Pulmonary artery endothelial cell (primary cell): ENCODE measurements at places on chromosomes 5 and 9.
A peak's percentile ranks its signal among the peaks of the same experiment; 100 is the strongest.

- no peak for DNase-seq
Observed at GRCh38 chr5:100708645-100709171, 173.5 kb downstream of the FAM174A start.

GRCh38 chr5:77885519-77885918 lies 109.4 kb upstream of the TBCA start:
- DNase-seq = no peak

DNA sequence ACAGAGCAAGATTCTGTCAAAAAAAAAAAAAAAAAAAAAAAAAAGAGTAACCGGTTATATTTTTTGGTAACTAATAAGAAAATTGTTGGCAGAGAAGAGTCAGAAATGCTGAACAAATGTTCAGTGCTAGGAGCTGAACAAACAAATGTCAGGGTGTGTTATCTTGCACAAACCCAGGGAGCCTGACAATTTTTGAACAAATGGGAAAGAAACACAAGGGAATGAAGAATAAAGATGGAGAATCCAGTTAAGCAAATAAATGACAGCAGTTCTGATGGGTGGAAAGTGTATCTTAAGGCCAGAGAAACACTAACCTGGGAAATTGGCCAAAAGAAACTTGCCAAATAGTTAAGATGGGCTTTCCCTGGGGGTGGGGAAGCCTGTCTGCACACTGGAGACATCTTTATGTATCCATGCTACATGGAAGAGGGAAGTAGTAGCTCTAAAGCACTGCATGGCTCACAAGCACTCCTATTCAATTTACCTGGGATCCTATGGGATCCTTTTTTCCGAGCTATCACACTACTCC lies 23.7 kb downstream of the KLHL3 start:
- DNase-seq = no peak

DNA sequence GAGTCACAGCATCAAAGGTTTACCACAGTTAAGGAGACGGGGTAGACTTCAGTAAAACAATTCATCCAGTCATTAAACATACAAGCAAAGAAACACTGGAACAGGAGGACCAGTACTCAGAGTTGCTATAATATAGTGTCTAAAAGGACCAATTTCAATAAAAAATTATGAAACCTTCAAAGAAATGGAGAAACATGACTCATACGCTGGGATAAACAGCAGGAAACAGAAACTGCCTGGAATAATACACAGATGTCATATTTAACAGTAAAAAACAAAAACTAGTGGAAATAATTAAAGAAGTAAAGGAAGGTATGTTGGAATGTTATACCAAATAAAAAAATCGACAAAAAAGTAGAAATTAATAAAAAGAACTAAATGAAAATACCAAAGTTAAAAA lies 1075.9 kb downstream of the NR2F1-AS1 start:
- DNase-seq = peak; percentile 24

DNA sequence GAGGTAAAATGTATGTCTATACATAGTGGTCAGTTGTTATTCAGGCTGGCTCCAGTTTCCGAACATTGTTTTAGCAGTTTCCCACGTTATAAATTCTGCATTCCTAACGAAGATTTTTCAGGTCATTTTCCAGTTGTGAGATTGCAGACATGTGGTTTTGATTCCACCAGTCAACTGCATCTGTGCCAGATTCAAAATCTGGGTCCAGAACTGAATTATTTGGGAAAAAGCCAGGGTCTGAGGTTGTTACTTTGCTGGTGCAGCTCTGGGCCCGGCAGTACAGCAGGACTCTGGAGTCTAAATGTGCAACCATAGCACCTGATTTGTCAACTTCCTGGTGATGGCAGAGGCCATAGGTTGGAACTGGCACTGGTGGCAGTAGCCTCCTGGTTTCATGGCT lies 105.7 kb upstream of the MEGF10 start:
- DNase-seq = no peak

- no peak for DNase-seq
Observed at GRCh38 chr5:120624021-120624563, 160.0 kb downstream of the PRR16 start.

- no peak for DNase-seq
Observed at GRCh38 chr5:139839232-139839815, 43.7 kb downstream of the PSD2 start.

DNA sequence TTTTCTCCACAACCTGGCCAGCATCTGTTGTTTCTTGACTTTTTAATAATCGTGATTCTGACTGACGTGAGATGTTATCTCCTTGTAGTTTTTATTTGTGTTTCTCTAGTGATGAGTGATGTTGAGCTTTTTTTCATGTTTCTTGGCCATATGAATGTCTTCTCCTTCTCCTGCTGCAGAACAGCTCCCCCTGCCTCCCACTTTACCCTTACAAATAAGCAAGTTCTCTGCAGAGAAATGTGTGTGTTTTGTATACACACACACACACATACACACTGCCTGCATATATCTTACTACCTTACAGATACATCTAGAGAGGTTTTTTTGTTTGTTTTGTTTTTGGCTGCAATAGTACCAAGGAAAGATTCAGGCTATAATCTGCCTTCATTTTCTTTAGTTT lies 88.7 kb upstream of the PHF24 start:
- no peak for DNase-seq
